ENCODE measurements at places on chromosomes 7 and 10.

GRCh38 chr7:516606-517456 lies 2.8 kb downstream of the PDGFA start:
- DNase-seq: no peak

GRCh38 chr7:42096681-42097561 lies 140.1 kb downstream of the GLI3 start:
- no peak for DNase-seq

DNA sequence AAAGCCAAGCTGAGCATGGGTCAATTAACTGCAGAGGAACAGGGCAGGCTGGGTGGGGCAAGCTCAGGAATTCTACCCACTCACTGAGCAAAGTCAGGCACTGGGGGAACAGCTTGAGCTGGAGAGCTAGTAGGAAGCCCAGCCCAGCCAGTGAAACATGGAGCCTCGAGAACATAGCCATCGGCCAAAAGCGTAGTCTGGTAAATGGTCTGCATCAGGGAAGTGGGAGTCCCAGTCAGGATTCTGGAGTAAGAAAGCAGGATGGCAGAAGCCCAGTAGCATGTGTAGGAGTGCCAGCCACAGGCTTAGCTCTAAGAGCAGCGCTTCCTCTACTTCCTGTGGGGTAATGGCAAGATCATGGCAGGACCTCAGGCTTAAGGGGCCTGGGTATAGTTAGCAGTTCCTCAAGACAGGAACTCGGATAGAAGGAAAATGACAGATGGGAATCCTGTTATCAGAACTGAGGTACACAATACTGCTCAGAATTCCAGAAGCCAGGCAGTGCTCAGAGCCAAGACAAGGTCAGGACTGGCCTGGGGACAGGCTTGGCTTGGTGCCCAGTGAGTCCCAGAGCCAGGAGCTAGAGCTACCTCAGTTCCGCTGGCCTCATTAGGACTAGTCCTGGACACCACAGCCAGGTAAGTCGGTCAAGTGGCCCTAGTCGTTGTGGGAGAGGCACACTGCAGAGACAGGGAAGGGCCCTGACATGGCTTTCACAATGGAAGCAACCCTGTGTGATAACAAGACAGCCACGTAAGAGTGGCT lies 65.4 kb upstream of the MXI1 start:
- no peak for DNase-seq

- no peak for DNase-seq
Measured at GRCh38 chr7:1192171-1192676, 32.2 kb upstream of the ZFAND2A start.

GRCh38 chr7:134811765-134812164 lies 32.3 kb downstream of the CALD1 start:
- DNase-seq: no peak

DNA sequence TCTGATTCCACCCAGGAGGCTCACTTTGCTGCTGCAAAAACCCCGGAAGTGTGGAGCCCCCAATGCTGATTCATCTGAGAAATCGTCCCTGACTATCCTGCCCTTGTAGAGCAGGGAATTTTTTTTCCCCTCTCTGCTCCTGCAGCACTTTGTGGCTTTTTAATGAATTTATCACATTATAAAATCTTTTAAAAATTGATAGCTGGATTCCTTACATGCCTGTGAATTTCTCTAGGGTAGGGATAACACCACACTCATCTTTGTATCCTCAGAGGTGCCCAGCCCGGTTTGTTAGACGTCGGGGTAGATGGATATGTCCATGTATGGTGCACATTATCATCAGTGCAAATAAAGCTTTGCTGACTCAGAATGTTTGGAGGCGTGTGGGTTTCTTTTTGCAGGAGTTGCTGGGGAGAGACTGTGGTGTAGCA lies 185.7 kb downstream of the STK31 start:
- DNase-seq: no peak

DNA sequence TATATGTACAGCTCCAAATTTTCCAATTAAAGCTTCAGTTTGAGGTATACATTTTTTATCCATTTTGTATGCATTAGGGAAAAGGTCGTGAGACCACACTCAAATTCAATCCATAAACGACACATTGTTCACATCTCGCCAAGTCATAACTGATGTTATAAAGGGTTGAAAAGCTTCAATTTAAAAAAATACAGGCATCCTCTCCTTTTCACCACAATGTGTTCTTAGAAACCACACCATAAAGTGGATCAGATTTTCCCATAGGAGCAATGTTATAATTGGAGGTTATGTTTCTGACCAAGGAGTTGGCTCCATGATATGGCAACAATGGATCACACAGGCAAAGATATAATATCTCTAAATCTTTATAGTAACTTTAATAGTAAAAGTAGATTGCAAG lies 663.6 kb downstream of the PARD3 start:
- no peak for DNase-seq

GRCh38 chr10:53395449-53395848 lies 622.9 kb upstream of the MBL2 start:
- no peak for DNase-seq

DNA sequence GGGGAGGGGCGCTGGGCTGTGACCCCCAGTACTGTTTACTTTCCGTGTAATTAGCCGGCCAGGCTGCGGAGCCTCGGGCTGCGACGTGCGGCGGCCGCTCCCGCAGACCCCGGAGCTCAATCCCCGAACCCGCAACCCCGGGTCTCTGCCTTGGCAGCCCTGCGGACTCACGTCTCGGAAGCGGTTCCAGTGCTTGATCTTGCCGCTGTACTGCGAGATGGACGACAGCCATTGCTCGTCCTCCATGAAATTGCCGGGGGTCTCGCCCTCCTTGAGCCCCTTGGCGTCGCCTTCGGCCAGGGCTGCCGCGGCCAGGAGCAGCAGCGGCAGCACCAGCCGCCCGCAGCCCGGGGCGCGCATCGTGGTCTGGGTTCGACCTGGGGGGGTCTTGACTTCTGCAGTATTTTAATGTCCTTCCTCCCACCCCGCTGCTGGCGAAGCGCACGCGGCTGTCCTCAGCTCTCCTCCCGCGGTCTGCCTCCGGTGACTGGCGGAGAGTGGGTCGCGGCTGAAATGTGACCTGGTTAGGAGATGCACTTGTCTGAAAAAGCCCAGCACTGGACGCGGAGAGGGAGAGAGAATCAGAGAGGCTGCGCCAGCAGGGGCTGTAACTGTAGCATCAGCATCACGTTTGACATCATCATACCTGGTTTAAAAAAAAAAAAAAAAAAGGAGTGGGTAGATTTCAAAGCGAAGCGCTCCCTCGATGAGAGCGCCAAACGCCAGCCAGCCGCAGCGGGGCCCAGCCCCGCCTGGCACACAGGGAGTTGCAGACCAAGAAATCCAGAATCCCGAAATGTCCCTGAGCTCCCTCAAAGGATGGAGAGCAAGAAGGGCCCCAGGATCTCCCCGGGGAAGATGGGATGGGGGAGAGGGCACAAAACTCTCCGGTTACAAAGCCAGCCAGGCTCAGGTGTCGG lies at the start of gene SPOCK2:
Gene SPOCK2 (minus strand): TSS at position 583 of the 920 bp plus-strand sequence. CDS start 223 bp downstream, at position 360.
- no peak for DNase-seq

- no peak for DNase-seq
Measured at GRCh38 chr7:91226411-91226810, 37.8 kb upstream of the FZD1 start.

GRCh38 chr10:131195116-131195515 lies 116.4 kb downstream of the TCERG1L start:
- no peak for DNase-seq

Data from NCI-H2081 treated with DMSO at 0.1 percent for 48 hours (cell line).